ENCODE measurements at places on chromosomes 11 and 22. TPM values are rescaled to one million over a fixed set of nuclear protein-coding genes. Genes with fewer than 3 reads are reported as not detected.

MOV10L1 gene
- 0.71 TPM for total RNA-seq

RPS3 gene
- 795 TPM for total RNA-seq

APOBEC3B gene
- total RNA-seq: 22.6 TPM

KCNQ1 gene
- not detected for total RNA-seq

CHRM4 gene
- not detected for total RNA-seq

DESI1 gene
- 26.0 TPM for total RNA-seq

LIF gene
- total RNA-seq: 7.5 TPM

LRRC74B gene
- not detected for total RNA-seq

AIP gene
- total RNA-seq: 65.7 TPM

FIBIN gene
- total RNA-seq: not detected

CASP1 gene
- 24.8 TPM for total RNA-seq
